ENCODE measurements at places on chromosomes 1 and 21. TPM values are rescaled to one million over a fixed set of nuclear protein-coding genes. Genes with fewer than 3 reads are reported as not detected.

- DNase-seq = no peak
These were observed 139.9 kb downstream of the ASTN1 start for GRCh38 chr1:177024623-177025022.

ACTA1 gene
- not detected for total RNA-seq

DNA sequence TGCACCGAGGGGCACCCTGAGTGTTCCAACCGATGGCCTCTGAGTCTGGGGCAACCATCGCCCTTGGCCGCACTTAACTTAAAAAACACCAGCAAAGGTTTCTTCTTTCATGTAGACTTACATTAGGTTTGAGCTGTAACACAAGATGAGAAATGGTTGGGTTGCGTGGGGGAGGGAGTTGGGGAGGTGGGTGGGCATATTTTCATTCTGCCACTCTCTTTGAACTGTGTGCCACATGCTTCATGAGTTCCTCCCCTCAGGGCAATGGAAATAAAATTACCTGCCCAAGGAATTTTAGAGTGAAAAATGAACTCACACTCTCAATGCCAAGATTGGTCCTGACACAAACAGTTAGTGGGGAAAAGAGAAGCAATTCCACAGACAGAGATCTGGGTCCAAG lies 430.1 kb upstream of the USP24 start:
- no peak for DNase-seq

DNA sequence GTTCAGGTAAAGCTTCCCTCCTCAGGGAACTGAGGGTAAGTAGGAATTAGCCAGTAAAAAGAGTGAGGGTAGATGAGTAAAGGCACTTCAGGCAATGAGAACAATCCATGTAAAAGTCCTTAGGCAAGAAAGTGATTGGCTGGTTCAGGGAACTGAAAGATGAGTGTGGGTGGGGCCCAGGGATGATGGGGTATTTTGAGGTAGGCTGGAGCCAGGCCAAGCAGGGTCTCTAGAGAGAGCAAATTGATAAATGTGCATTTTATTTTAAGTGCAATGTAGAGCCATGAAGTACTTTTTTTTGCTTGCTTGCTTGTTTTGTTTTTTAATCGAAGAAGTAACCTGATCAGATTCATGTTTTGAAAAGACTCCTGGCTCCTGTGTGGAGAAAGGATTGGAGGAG lies 26.5 kb downstream of the OSBPL9 start:
- no peak for DNase-seq

DNA sequence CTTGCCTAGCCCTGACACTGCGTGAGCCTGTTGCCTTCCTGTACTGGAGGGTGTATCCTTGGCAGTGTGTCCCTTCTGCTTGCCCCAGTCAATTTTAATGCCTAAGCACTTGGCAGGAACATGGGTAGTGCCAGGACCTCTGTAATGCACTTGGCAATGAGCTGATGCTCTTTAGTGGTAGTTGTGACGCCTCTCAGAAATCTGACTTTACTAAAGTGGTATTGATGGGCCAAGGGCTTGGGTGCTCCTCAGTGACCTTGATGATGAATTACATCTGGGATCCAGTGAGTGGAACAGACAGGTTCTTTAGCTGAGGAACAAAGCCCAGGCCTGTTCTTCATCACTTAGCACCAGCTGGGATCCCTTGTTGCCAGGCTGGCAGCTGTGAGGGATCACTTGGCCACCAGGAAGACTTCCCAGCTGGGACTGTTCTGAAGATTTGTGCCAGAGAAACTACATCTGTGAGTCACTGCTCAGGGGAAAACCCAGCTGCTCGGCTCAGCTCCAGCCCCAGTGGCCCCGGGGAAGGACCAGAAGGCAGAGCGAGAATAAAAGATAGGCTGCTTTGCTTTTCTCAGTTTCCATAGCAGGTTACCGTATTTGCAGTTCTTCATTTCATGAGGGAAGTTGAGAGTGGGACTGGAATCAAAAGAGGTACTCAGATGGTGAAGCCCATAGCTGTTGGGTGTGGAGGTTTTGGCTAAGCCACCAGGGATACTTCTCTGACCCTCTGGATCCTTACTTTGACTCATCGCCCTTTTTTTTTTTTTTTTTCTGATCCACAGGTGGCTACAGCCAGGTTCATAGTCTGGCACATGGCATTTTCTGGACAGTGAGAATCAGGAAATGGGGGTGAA lies 28.5 kb upstream of the KCNA2 start:
- DNase-seq = peak; percentile 76

GRCh38 chr1:93029317-93029716 lies 49.8 kb upstream of the MTF2 start:
- DNase-seq = no peak

RAB42 gene
- not detected for total RNA-seq

LEFTY1 gene
- total RNA-seq = not detected

CSMD2 gene
- 2.3 TPM for total RNA-seq

GRCh38 chr1:117795190-117795589 lies 134.2 kb downstream of the GDAP2 start:
- peak; percentile 81 for DNase-seq

HES4 gene
- 3.5 TPM for total RNA-seq

ZBTB48 gene
- 14.4 TPM for total RNA-seq

FCRL6 gene
- 1.5 TPM for total RNA-seq

DNA sequence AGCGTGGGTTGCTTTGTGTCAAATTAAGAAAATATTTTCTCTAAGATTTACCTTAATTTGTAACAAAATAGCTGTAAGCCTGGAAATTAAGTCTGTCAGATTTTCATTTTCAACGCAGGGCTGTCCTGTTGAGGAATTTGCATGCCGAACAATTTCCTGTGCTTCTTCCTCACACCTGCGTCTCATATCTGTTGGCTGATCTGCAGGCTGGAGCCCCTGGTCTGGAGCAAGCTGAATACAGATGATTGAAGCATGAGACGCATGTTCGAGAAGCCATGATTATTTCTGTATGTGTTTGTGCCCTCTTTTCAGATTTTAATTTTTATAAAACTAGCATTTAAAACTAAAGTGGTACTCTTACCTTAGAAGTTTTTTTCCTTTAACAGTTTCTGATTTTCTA lies 9.8 kb downstream of the MIXL1 start:
- no peak for DNase-seq

OR2L3 gene
- not detected for total RNA-seq

- DNase-seq = no peak
These were observed 19.9 kb downstream of the DHCR24 start for GRCh38 chr1:54866801-54867716.

DNA sequence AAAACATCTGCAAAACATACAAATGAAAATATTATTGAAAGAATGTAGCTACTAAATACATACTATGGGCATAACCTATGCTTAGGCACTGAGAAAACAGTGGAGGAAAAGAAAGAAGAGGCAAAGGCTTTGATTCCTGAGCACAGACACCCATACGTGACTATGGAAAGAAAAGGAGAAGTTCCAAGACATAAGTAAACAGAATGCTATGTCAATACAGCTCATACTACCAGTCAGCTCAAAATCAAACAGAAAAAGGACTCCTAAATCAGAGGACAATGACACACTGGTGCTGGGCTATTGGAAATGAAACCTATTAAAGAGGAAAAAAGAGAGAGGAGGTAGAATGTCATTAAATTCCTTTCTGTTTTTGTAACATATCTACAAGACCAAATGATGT lies 225.4 kb downstream of the SMYD3 start:
- DNase-seq = no peak

DNA sequence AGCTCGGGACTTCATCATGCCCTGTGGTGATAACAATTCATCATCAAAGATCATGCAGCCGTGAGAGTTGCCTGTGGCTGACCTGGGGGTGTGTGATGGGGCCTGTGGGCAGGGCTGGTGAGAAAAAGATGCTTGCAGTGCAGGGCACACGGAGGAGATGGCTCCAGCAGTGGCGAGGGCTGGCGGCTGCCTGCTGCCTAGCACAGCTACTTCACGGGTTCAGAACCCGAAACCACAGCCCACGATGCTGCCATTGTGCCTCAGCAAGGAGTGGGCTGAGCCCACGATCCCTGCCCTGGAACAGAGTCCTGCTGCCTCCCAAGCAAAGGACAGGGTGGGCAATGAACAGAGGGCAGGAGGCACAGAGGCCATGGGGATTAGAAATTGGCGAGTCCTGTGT lies 631 bp upstream of the KRTAP10-9 start:
- DNase-seq = no peak

HSD17B7 gene
- total RNA-seq = 28.2 TPM

PERM1 gene
- total RNA-seq = not detected

TNFSF4 gene
- total RNA-seq = 0.07 TPM

- peak; percentile 74 for DNase-seq
These were observed 21.0 kb downstream of the PLXNA2 start for GRCh38 chr1:208223136-208223535.

NOTCH2NLA gene
- 26.3 TPM for total RNA-seq

- no peak for DNase-seq
These were observed 33.5 kb downstream of the NIBAN1 start for GRCh38 chr1:184940694-184941409.

DNA sequence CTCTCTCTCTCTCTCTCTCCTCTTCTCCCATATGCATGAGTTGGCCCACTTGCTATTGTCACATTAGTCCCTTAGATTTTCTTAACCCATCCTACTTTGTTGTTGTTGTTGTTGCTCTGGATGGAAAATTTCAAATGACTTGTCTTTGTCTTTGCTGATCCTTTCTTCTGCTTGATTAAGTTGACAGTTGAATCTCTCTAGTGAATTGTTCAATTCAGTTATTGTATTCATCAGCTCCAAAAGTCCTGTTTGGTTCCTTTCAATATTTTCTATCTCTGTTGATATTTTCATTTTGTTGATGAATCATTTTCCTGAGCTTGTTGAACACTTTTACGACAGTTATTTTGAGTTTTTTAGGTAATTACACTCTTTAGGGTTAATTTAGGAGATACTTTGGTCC lies 18.8 kb upstream of the SLC35D1 start:
- DNase-seq = no peak

DNA sequence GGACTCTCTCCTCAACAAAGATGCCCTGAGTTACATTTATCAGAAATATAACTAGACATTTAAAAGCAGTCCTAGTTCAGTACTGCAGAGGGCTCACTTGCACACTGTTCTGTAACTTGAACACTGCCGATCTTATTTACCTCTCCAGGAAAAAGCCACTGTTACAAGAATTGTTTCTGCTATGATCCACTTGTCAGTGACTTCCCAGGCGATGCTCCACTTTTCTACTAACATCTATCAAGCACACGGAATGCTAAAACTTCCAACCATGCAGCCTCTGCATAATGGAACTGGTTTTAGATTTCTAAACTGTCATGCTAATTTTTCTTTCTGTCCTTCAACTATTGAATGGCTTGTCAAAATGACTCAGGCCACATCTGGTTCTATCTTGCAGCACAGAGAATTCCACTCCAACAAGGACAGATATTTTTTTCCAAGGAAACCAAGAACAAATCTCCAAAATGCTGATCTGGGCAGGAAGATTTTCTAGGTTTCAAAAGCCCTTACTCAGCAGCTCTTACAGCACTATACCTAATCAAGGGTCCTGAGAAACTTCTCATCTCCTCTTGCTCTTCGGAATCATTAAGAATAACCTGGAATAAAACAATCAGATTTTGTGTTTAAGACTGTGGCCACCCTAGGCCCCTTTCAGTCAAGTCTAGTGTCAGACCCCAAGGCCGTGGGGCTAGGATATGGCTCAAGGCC lies 9.9 kb downstream of the SEC16B start:
- DNase-seq = peak; percentile 56

NBPF6 gene
- not detected for total RNA-seq

- DNase-seq = peak; percentile 47
These were observed 356.3 kb upstream of the DPYD start for GRCh38 chr1:98277118-98277517.

- DNase-seq = peak; percentile 67
These were observed 3.1 kb upstream of the SELENON start for GRCh38 chr1:25796811-25797458.

- no peak for DNase-seq
These were observed 39.6 kb upstream of the PRSS38 start for GRCh38 chr1:227775841-227776240.

DNA sequence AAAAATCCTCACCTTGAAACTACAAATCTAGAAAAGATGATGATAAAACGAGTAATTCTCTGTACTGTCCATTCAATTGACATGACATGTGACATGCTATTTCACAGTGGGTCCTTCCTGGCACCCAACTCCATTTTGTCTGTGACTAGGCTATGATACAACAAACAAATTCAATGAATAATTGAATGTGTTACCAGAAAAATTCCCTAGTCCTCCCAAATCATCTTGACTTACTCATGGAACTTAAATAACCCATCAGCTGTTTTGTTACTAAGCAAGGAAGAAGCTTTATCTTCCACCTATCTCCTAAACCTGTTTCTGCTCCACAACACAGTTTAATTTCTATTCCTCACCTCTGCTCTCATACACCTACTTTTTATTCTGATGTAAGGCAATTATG lies 30.4 kb downstream of the B3GALNT2 start:
- DNase-seq = peak; percentile 11

DNA sequence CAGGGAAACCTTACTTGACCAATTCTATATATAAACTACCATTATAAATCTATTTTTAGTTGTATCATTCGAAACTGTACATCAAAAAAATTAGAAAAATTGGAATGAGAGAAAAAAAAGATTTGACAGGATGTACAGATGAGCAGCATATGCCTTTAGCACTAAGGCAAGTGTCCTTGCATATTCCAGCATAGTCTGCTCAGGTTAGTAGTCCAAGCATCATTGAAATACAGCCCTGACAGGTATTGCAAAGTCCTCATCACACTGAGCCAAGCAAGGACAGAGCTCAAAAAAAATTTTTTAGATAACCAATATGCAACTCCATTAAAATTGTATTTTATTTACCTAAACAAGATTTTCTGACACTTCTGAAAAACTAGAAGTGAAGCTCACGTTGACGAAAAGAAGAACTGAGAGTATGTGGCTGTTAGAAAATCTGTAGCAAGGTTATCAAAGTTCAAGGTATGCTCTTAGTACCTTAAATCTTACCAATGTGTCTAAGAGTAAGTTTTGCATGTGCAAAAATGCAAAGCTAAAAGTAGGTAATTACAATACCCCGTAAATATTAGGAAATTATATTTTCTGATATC lies 465.6 kb upstream of the ADGRL4 start:
- DNase-seq = no peak

DNA sequence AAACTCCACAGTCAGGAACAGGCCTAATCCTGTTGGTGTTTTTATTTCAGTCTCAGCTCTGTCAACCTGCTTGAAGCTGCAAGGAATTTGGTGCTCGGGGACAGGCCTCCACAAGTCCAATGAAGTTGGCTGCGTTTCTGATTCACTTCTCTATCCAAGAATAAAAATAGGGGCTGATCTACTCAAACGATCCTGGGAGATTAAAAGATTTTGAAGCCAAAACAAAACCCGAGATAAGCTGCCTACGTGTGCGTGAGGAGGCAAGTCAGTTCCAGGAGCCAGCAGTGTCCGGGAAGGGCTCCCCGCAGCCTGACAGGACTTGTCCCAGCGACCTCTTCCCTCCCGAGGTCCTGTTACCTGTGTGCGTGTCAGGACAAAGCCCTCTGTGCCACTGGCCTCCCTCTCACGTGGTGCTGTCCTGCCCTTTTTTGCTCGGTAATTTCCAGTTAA lies 98.0 kb downstream of the ETS2 start:
- DNase-seq = no peak

GRCh38 chr1:35428360-35428759 lies 128.8 kb downstream of the KIAA0319L start:
- DNase-seq = no peak

GRCh38 chr1:195948123-195948895 lies 659.9 kb downstream of the KCNT2 start:
- DNase-seq = no peak
